ENCODE measurements at places on chromosomes 3 and 15. TPM values are rescaled to one million over a fixed set of nuclear protein-coding genes. Genes with fewer than 3 reads are reported as not detected.

Gene LRTM1
- total RNA-seq, result not detected

GRCh38 chr3:126582311-126582710, 23.6 kb upstream of the C3orf22 start:
- no peak for DNase-seq

Gene CDCP1
- total RNA-seq, result 0.30 TPM

DNA sequence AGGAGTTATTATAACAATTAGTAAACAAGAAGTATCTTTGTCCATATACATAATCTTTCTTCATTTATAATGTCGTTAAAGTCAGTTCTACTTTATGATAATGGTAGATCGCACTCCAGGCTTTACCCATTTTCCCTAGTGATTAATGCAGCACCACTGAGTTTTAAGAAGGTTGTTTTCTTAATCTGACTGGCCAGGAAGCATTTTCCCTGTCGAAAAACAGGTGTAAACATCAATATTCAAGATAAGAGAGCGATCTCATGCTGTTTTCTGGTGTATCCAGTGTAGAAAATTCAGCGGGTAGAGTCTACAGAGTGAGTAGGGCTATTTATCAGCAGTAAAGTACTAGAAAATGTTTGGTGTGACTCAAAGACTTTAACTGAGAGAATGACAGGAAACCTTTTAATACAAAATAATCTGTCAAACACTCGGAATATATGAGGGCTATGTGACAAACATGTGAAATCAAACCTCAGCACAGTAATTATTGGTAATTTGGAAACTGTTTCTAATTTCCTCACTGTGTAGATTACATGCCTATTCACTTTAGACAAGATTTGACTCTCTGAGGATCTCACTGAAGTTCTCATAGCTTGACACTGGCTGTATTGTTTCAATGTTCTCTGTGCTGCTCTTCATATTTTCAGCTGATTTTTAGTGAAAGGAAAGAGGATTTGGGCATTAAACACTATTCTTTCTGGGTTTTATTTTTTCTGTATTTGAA, 1013.2 kb downstream of the VGLL3 start:
- DNase-seq, result no peak

GRCh38 chr3:42877881-42878280, 2.2 kb upstream of the CYP8B1 start:
- no peak for DNase-seq

DNA sequence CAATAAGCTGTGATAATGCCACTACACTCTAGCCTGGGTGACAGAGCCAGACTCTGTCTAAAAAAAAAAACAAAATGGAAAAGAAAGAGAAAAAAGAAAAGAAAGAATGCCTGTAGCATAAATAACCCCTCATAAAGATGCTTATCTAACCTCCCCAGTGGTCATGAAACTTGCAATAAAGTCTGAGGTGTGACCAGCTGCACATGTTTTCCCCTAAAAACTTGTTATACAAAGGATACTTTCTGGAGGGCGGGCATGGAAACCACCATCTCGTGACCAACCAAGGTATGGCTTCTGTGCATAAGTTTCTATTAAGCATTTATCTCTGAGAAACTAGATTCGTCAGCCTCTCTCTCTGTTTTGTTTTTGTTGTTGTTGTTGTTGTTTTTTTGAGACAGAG, 21.8 kb downstream of the CCDC32 start:
- DNase-seq, result no peak

Gene SLC12A1
- not detected for total RNA-seq

- no peak for DNase-seq
These were observed 71.0 kb downstream of the WWTR1 start for GRCh38 chr3:149586871-149587270.

Gene OR5H15
- total RNA-seq, result not detected

- no peak for DNase-seq
These were observed 630.9 kb upstream of the AGTR1 start for GRCh38 chr3:148066802-148067201.

DNA sequence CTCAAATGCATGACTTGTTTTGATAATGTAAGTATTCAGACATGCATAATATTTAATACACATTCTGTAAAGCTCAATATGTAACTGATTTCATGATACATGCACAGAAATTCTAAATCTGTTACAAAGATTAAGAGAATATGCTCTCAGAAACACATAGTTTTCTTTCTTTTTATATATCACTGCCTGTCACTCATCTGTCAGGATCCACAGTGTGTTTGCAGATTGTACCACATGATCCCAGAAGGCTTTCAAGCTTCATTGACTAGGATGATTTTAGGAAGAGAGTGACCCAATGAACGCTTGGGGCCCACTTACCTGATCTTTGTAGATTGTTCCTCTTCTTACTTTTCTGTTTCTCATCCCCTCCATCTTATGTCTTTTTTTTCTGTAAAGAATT, 261.9 kb downstream of the CACNA2D3 start:
- no peak for DNase-seq

Gene MUC4
- 0.17 TPM for total RNA-seq

GRCh38 chr3:159991591-159991990, 3.0 kb downstream of the IL12A start:
- DNase-seq, result no peak

DNA sequence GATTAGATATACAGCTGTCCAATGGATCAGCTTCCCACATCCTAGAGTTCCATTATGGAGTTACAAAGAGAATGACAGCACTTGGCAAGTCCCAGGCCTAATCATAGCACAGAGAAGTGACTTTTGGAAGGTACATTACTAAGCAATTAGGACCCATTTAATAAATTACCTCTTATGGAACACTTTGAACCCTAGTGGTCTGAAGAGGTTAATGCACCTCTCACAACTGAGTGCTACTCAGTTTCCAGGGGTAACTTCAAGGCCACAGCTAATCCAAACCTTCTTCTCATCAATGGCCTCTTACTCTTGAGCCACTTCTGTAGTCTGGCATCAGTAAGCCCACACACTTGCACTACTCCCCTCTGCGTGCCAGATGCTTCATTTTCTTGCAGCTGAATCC, 34.9 kb upstream of the MEIS2 start:
- no peak for DNase-seq

DNA sequence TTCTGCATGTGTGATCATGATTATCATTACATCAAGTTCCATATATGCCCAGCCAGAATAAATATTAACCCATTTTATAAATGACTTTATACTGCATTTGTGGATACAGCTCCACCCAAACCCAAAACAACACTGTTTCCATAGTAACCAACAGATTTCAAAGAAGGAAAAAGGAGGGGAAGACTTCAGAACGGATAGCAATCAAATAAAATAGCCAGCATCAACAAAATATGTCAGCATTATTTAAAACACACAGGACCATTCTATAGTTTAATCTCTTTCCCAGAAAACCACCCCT, 114.4 kb downstream of the FOXP1 start:
- no peak for DNase-seq

DNA sequence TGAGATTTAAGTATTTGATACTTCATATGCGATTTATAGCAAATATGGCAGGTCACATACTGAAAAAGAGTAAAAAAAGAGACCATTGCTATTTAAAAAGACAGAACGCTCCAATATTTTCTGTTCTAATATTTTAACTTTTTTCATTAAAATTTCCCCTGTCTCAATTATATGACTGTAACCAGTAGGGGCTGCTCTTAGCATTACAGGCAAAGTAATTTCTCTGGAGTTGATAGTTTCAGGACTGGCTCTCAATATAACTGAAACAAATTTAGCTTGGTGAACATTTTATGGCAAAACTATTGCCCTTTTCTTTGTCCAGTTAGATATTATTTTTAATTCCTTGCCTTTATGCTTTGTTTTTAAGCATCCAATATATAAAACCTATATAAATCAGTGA, 286.3 kb upstream of the ROBO2 start:
- DNase-seq, result no peak

DNA sequence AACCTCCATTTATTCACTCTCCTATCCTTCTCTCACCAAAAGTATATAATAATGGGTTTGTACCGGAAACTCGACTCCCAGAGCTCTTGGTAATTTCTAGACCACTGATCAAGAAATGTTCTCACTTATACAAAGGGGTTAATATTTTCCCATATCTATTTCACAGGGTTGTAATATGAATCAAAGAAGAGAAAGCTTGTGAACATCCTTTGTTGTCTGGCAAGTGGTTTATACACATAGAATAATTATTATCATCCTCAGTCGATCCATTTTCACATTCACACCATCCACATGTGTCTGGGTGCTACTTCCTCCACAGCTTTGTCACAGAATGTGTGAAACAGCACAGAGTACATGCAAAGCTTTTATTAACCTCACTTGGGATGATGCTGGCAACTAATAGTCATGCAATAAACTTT, 29.9 kb upstream of the STT3B start:
- no peak for DNase-seq

Gene ASB14
- total RNA-seq, result 12.7 TPM

Gene GPR176
- total RNA-seq, result 4.2 TPM

DNA sequence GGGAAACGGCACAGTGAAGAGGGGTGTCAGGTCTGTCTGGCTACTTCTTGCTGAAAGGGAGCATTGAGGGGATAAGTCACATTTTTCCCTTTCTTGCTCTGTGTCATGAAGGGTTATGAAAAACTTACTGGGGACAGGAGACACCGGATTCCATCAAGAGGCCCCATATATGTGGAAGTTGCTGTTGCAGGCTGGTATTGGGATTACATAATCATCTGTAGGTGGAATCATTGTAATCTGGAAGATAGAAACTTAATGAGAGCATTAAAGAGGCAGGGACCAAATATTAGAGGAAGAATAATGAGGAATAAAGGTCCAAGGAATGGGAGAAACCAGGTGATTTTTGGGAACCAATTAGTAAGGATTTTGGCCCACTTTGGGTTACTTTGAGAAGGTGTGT, 4.2 kb upstream of the TCAIM start:
- no peak for DNase-seq

DNA sequence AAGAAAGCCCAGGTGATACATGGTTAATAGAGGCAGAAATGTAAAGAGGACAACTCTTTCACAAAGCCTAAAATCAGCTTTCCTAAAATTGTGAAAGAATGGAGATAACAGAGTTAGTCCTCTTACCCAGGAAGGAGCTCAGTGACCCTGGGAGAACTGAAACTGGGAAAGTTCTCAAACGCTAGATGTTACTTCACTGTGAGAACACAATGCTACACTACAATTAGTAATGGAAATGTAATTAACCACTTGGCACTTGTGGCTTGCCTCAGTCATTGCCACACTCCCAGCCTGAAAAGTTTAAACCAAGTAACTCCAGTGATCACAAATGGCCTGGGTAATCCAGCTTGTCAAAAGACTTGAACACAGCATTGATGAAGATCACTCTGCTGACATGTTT, 102.7 kb upstream of the FGF7 start:
- DNase-seq, result no peak

Gene ATP13A5
- not detected for total RNA-seq

Gene GRM2
- total RNA-seq, result not detected

Gene SLC27A2
- total RNA-seq, result 0.12 TPM

Gene ZBTB47
- total RNA-seq, result 108 TPM

Gene ZNF385D
- total RNA-seq, result 8.6 TPM

DNA sequence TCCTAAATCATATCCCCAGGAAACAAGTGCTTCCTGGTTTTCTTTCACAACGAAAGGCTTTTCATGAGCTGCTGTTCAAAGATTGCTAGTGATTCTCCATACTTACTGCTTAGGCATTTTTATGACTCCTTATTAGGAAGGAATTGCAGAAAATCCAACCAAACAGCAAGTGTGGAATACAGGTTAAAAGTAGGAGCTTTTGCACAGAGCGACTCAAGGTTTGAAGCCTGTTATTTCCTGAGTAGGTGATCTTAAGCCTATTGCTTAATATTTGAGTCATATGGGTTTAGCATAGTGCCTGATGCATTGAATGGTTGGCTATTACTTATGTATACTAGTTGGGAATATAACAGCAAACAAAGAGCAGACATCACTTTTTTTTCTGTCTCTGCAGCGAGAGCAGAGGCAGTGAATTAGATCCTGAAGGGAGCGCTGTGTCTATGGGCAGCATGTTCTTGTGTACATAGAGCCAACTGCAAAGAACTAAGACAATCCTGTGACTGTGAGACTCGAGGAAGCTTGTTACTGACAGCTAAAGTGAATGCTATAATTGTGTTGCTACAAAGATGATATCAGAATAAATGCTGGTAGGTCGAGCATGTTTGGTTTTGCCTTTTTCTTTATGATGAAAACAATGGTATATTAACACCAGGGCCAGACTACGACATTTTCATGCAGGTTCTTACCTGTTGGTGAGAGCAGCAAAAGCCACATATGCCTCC, 6.3 kb downstream of the TM4SF1 start:
- DNase-seq, result no peak

DNA sequence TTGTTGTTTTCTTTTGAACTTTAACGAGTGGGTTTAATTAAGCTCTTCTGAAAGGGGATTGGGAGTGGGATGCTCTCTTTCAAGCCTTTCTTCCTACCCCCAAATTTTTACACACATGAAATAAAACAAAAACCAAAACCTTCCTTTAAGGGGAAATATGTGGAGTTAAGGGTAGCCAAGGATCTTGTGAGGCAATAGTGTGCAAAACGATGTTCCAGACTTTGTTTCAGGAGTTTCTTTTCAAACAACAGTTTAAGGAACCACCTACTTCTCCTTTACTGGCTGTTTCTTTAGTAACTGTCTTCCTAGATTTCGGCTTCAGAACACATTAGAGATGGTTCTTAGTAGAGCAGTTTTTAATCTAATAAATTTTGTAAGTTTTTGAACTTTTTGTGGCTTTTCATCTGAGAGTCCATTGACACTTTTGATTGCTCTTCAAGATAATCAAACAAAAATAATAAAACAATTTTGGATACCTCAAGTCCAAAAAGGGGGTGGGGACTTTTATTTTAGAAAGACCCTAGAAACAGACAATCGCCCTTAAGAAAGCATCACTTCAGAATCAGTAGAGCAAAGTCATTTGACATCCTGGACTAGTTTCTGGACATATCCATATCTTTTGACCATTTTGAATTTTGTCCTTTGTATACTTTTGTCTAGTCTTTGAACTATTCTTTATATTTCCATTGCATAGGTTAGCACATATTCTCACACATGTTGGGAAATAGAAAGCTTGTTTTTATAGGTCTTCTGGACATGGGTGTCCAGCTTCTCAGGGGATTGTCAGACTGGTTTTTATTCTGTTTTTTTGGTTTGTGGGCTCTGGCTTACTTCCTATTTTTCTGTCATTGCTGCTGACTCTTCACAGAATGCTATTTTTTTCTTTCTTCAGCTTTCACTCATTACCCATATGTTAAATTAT, 6.0 kb downstream of the DIPK2A start:
- no peak for DNase-seq

- no peak for DNase-seq
These were observed 11.0 kb upstream of the ONECUT1 start for GRCh38 chr15:52800828-52801747.

GRCh38 chr3:146503461-146504202, 34.3 kb upstream of the PLSCR2 start:
- no peak for DNase-seq

GRCh38 chr3:79297245-79297960, 470.4 kb downstream of the ROBO1 start:
- DNase-seq, result no peak

DNA sequence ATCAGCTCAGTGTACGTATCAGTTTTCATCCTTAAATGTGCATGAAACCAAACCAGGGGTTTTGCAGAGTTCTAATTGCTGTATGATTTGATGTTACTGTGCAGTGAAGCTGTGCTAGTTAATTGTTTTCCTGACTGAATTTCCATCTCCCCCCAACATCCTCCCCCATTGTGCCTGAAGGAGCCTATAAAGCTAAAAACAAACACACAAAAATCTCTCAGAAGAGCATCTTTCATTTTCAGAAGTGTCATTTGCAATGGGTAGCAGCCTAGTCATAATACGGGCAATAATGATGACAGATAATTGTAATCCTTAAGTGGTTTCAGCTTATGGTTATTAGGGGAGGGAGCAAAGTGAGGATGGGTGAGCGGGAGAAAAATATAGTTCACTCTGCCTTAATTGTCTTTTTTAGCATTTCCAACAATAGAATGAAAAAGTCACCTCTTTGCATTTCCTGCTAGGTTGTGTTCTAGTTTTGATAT, 207.9 kb upstream of the TBL1XR1 start:
- DNase-seq, result no peak

Gene NR1I2
- total RNA-seq, result 0.07 TPM
